ENCODE measurements at places on chromosomes 3 and 15.

DNA sequence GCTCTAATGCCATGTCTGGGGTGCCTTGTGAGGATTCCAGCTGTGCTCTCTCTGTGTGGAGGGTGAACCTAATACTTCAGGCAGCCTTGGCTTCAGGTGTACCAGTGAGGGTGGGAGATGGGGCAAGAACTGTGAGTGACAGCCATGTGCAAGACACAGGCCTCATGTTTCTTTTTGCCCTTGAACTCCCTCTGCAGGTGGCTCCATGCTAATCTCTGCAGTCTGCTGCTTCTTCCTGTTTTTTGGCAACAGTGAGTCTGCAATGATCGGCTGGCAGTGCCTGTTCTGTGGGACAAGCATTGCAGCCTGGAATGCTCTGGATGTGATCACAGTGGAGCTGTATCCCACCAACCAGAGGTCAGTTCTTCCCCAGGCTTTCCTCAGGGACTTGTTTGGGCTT, 189.3 kb downstream of the SV2B start:
- DNase-seq, result no peak

- DNase-seq, result no peak
Measured at GRCh38 chr15:91526424-91526823, 327.1 kb upstream of the SLCO3A1 start.

GRCh38 chr15:59828861-59829260, 139.7 kb upstream of the BNIP2 start:
- DNase-seq, result no peak

GRCh38 chr3:169497567-169498257, 165.8 kb downstream of the MECOM start:
- DNase-seq, result no peak

DNA sequence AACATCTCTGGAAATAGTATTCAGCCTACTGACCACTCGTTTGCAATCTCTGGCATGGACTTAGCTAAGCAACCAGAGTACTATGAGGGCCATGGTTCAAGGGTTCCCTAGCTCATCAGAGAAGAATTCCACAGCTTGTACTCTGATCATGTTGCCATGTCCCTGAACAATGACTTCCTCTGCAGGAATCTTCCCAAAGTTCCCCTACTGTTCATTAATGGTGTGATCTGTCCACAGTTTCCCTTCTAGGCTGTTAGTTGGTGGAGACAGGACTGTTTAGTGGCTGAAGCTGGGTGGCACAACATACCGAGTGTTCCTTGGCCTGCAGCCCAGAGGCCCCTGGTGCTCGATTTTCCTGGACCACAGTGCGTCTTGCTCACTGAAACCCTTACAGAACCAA, 44.4 kb upstream of the GALNT15 start:
- no peak for DNase-seq

- DNase-seq, result no peak
Measured at GRCh38 chr3:136914739-136915138, 43.0 kb upstream of the IL20RB start.

DNA sequence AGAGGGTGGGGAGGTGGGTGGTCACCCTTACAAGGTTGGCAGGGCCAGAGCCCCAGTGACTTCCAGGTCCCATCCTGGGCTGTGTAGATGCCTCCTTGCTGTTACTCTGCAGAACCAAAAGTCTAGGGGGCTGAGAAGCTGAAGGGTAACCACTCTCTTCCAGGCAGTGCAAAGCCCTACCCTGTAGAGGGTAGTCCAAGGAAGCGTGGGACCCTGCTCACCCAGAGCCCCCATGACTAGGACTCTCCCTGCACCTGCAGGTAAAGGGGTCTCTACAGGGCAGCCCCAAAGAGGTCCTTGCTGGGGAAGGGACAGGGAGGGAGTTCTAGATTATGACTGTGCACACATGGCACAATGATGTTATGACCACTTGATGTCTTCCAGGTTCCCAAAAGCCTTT, 14.2 kb downstream of the GHRL start:
- DNase-seq, result no peak

- DNase-seq, result no peak
Measured at GRCh38 chr3:108835101-108835500, 12.5 kb downstream of the TRAT1 start.

DNA sequence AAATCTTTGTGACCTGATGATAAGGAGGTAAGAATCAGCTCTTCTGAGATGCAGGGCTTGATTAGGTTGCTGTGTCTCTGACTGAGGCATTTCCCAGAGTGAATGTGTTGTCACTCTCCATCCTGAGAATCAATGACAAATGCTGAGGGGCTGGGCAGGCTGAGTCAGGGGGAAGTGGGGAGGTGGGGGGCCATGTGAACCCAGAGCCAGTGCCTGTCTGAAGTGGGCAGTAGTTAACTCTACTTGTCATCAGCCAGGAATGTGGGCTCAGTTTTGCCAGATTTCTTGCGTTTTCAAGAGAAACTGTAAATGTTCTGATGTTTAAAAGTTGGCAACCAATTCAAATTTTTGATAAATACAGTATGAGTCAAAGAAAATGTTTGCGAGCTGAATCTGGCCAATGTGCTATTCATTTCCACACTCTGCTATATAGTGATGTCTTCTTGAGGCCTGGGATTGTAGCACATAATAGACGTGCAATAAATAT, 3.1 kb upstream of the BNC1 start:
- DNase-seq, result no peak

DNA sequence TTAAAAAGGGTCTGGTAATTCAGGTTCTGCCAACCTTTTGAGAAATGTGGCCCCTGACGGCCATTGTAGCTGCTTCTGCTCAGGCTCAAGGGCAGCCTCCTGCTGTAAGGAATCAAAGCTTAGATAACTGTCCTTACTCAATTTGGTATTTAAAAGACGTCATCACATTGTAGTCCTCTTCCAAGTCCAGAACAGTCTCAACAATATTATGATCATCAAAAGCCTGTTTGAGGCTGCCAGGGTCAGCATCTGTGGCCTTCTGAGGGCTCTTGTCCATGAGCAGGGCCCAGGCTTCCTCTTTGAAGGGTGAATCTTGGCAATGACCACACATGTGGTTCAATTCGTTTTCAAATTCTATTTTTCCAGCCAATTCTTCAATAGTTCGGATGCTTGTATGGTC, 6.0 kb downstream of the C3orf62 start:
- no peak for DNase-seq

Measured in right forelimb (tissue), 1 donor.